ENCODE measurements at places on chromosomes 2 and 18. TPM values are rescaled to one million over a fixed set of nuclear protein-coding genes. Genes with fewer than 3 reads are reported as not detected.

Gene MARCO
- 0.66 TPM for polyA plus RNA-seq

Gene TSPYL6
- 0.01 TPM for polyA plus RNA-seq

Gene AMER3
- not detected for polyA plus RNA-seq

Gene LRRFIP1
- 111 TPM for polyA plus RNA-seq

Gene CFC1
- polyA plus RNA-seq: not detected

Gene MC4R
- not detected for polyA plus RNA-seq

Gene GREB1
- 1.2 TPM for polyA plus RNA-seq

Gene NT5C1B
- polyA plus RNA-seq: not detected

Gene DTNA
- 65.4 TPM for polyA plus RNA-seq

Gene DSG3
- 0.04 TPM for polyA plus RNA-seq

Gene LYG1
- polyA plus RNA-seq: 4.6 TPM

Gene SCN3A
- 2.5 TPM for polyA plus RNA-seq

Gene TLX2
- polyA plus RNA-seq: not detected

Gene LIMS1
- polyA plus RNA-seq: 18.8 TPM

Gene CNDP1
- polyA plus RNA-seq: not detected

DNA sequence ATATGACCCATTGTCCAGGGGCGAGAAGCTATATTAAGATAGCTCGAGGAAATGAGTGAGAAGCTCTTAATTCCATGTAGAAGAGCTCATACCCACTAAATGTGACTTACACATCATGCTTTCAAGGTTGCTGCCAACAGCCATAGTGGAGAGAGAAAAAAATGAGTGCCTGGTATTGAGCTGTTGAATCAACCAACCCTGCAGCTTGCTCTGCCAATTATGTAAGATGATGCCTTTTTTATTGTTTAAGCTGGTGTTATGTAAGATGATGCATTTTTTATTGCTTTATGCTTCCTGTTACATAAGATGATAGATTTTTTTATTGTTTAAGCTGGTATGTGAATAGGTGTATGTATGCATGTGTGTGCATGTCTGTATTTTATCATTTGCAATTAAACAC lies 228.2 kb downstream of the CCDC178 start:
- no peak for DNase-seq

GRCh38 chr2:3741396-3741795 lies 38.0 kb downstream of the DCDC2C start:
- no peak for DNase-seq

GRCh38 chr2:120448961-120449810 lies 103.2 kb downstream of the INHBB start:
- DNase-seq: no peak

DNA sequence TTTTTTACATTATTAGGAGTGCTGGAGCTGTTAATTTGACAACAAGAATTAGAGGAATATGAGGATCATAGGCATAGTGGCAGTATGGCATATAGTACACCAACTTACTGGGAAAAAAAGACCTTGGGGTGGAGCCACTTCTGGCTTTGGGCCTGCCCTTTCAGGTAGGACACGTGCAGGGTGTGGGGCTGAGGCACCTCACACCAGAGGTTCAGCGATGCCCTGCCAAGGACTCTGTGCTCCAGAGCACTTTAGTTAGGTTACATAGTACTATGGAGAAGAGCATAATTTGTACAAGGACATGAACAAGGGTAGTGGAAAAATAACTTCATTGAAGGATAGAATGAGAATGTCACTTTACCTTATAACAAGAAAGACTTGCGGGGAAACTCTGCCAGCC lies 77.1 kb upstream of the CD302 start:
- no peak for DNase-seq

DNA sequence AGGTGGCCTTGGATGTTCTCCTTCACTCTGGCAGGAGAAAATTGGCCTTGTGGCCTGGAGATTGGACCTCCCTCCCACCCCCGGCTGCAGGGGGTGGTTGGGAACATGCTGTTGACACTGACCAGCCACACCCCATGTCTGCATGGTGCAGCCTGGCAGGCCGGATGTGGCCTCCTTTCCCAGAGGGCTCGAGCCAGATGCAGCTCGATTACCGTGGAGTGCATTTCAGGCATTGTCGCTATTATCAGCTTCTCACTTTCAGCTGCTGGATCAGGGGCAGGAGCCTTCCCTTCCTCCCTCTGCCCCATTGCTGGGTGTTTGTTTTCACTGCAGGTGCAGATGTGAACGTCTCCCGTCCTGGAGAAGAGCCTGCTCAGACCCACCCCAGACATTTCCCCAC lies 211.0 kb upstream of the SIX2 start:
- DNase-seq: no peak

- DNase-seq: no peak
These were observed 96.0 kb downstream of the RHOB start for GRCh38 chr2:20542746-20543468.

- DNase-seq: peak; percentile 49
These were observed at the start of gene MATN3 for GRCh38 chr2:20012282-20013125. Gene MATN3, minus strand, starts transcription at chr2:20012668. Its CDS starts 37 bp downstream, at chr2:20012631.

DNA sequence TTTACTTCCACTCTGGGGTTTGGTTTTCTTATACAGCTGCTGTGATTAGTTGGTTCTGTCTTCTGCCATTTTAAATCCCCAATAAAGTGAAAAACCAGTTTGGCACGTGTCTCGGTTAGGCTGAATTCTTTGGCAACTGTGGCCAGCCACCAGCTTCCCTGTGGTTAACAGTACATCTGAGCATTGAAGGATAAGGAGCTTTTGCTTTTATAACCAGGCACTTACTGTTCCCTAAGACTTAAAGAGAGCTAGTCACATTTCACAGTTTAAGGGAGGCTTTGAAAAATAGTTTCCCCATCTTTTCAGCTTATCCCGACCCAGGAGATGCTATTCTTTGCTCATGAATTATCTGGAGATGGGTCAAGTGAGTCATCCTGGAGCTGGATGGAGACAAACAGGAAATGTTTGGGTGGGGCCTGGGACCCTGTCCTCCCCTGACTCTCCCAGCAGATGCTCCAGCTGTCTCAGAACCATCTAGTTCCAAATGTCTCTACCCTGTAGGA lies 57.3 kb upstream of the EML6 start:
- peak; percentile 74 for DNase-seq

- DNase-seq: no peak
These were observed 8.6 kb downstream of the ARHGEF33 start for GRCh38 chr2:38898256-38898655.

DNA sequence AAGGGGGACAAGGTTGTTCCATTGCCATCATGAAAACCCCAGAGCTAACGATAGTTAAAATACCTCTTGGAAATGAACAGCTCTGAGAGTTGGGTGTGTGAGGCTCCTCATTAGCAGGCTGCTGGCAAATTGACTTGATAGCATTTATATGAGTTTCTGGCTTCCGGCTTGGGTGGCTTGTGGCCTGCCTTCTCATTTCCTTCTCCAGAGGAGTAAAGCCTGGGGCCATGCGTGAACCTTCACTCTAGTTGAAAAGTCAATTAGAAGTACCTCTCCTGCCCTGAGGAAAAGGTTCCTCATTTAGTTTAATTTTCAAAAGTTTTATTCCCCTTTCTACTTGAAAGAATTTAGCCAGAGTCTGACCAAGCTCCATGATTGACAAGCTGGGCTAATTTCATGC lies 67.1 kb downstream of the MGAT5 start:
- no peak for DNase-seq

DNA sequence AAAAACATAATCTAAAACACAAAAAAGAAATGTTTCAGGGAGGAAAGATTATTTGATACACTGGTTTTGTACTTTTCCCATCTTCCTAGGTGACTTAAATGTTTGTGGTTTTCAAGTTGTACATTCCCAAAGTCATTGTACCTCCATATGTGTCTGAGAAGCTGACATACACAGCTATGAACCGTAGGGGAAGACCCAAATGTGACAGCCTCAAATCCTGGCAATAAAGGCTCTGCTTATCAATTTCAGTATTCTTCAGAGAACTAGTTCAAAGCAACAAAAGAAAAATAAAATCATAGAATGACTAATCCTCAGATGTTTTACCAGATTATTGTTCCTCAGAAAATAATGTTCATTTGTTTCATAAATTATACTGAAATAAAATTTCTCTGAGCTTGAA lies 2.5 kb downstream of the DYNC2LI1 start:
- no peak for DNase-seq

DNA sequence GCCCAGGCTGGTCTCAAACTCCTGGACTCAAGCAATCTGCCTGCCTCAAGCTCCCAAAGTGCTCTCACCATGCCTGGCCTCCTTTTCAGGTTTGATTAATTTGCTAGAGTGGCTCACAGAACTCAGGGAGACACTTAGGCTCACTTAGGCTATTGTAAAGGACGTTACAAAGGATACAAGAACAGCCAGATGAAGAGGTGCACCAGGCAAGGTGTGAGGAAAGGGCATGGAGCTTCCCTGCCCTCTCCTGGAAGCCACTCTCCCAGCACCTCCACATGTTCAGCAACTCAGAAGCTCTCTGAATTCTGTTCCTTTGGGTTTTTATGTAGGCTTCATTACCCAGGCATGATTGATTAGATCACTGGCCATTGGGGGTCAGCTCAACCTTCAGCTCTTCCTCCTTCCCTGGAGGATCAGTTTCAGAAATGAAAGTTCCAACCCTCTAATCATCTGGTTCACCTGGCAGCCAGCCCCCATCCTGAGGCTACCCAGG lies 78.7 kb upstream of the RGPD5 start:
- DNase-seq: no peak

GRCh38 chr2:158967731-158968395 lies 577 bp upstream of the TANC1 start:
- DNase-seq: peak; percentile 59

DNA sequence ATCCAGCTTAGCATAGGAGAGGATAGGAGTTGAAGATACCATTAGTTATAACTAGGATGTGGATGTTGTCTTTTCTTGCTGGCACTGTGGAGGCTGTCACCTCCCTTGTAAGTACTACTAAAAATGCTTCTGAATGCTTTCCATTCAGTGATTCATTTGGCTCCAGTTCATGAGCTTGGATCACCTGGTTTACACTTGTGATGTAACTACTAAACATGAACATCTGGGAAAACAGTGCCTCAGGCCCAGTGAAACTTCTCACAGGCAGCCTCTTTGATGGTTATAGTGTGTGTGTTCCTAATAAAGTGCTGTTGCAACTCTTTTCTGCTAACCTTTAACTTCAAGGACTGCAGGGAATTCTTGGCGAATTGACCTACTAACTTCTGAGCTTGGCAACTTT lies 13.0 kb upstream of the SLC9A2 start:
- DNase-seq: no peak

- no peak for DNase-seq
These were observed 32.9 kb downstream of the ZC3H15 start for GRCh38 chr2:186518945-186519344.

GRCh38 chr2:215658635-215659305 lies 222.9 kb upstream of the FN1 start:
- DNase-seq: no peak

GRCh38 chr18:48988508-48989303 lies 37.9 kb upstream of the SMAD7 start:
- DNase-seq: no peak

GRCh38 chr2:186637497-186637800 lies 47.6 kb downstream of the ITGAV start:
- no peak for DNase-seq

DNA sequence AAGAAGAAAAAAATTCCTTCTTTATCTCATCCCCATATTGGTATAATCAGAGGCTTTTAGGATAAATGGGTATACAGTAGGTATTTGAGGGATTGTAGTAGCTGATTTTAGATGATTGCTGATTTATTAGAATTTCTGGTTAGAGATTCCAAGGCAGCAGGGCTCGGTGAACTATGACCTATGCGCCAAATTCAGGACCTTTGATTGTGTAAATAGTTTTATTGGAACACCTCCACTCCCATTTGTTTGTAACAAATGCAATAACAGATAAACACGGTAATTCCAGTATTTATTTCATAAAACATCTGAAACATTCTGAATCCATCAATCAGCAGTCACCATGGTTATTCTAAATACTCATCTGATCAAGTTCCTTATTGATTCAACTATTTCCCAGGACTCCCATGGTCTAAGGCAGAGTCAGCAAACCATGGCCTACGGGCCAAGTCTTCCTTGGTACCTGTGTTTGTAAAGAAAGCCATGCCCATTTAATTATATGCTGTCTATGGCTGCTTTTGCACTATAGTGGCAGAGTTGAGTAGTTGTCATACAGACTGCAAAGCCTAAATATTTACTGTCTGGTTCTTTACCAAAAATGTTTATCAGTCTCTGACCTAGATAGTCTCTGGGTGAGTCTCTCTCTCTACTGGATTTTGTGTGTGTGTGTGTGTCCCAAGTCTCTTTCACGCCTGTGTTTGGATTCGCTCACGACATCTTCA lies 4.3 kb downstream of the MGAT5 start:
- no peak for DNase-seq

GRCh38 chr2:71858071-71858470 lies 289.6 kb downstream of the CYP26B1 start:
- no peak for DNase-seq

- DNase-seq: no peak
These were observed 173.5 kb downstream of the ATAD2B start for GRCh38 chr2:23753291-23754010.

DNA sequence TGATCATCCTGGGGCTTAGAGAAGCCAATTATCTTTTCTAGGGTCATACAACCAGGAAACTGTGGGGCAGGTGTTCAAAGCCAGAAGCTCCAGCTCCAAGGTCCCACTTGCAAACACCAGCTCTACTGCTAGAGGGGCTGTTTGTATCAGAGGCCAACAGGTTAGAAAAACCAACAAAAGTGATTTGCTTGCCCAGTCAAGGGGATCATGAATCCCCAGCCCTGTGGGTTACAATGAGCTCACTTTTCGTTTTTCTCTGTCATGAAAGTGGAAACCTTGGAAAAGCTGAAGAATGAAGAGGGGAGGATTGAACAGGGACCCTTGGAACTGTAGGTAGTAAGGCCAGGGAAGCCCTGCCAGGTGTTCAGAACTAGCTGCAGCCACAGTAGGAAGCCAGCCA lies 119.2 kb downstream of the SPP2 start:
- DNase-seq: no peak

DNA sequence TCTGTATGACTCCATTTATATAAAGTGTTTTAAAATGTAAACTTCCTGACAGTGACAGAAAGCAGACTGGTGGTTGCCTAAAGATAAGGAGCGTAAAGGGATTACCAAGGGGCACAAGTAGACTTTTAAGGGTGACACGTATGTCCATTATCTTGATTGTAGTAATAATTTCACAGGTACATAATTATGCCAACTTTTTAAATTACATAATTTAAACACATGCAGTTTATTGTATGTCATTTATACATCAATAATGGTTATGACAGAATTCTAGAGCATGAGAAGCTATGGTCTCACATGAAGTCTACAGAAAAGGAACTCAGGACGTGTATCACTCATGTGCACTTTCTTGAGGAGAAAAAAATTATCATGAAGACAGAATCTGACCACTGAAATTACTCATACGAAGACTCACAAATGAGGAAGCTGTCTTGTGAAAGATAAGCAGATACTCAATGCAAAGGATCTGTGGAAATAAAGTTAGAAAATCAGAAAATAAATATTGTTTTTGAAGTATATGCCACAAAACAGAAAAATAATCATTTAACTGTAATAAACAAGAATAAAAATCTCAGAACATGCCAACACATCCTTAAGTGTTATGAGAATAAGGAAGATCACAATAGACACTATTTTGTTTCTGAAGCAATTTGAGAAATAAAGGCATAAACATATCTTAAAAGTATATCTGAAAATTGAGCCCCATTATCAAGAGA lies 84.4 kb downstream of the TMEM131 start:
- no peak for DNase-seq

- DNase-seq: no peak
These were observed 107.8 kb downstream of the NBEAL1 start for GRCh38 chr2:203122317-203122986.

Data from heart right ventricle (tissue), 16 donors.